ENCODE measurements at places on chromosomes 1 and 21.
A peak's percentile ranks its signal among the peaks of the same experiment; 100 is the strongest.

DNA sequence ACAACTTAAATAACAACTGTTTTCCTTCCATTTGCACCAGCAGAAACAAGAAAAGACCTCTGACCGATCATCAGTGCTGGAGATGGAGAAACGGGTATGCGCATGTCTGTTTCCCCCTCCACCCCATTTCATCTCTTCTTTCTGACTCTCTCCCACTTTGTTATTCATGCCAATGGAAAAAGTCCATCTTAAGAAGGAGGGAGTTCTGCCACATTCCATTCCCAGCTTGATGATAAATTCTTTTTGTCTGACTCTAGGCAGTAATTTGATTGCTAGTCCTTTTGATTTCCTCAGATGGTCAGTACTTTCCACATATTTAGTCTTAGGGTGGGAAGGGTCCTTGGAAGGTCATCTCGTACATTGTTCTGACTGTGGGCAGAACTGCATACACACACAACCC, 142.5 kb downstream of the SYT2 start:
- no peak for DNase-seq

DNA sequence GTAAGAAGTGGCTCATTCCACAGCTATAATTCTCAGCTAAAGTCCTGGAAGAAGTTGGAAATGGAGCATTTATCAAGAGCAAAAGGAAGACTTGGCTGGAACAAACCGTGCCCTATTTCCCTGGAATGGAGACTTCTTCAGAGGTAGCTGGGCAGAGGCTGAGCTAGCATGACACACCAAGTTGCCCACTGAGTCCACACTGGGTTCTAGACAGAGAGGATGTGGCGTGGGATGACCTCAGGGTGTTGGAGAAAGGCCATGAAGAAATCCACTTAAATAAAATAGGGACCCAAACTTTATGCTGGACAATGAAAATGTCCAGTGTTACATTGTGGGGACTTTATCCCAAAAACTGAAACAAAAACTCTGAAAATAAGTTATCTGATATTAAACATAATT, 116.2 kb downstream of the KCNJ6 start:
- no peak for DNase-seq

- no peak for DNase-seq
These were observed 22.1 kb upstream of the EFNA1 start for GRCh38 chr1:155105604-155106011.

GRCh38 chr1:212430955-212431394, 1.7 kb upstream of the NENF start:
- DNase-seq, result no peak

DNA sequence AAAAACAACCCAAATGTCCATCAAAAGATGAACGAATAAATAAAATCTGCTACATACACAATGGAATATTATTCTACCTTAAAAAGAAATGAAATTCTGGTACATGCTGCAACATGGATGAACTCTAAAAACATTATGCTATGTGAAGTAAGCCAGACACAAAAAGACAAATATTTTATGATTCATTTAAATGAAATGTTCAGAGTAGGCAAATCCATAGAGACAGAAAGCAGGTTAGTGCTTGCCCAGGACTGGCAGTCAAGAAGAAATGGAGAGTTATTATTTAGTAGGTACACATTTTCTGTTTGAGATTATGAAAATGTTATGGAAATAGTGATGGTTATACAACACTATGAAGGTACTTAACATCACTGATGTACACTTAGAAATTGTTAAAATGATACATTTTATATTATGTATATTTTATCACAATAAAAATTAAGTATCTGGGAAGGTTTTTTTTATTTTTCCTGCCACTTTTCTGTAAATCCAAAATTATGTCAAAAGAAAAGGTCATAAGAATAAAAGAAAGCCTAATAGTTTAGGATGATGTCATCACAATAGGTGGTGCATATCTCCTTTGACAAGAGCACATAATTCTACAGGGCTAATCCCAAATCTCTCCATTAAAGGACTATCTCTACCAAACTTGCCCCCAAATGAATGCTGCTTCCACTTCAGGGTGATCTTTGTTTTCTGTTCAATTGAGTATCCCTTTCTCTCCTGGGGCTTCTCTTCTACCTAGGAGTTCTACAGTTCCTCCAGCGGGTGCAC, 40.2 kb upstream of the FCER1A start:
- no peak for DNase-seq

DNA sequence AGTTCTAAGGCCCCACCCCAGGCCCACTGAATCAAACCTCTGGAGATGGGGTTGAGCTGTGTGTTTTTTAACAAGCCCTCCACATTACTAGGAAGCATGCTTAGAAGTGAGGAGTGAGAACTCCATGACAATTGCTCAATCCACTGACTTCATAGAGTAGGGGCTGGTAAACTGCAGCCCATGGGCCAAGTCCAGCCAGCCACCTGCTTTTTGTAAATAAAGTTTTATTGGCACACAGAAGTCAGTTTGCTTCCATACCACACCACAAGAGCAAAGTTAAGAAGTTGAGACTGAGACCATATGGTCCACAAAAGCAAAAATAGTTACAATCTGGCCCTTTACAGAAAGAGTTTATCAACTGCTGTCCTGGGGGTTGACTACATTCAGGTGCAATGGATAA, 309.2 kb downstream of the SETD4 start:
- DNase-seq, result no peak

DNA sequence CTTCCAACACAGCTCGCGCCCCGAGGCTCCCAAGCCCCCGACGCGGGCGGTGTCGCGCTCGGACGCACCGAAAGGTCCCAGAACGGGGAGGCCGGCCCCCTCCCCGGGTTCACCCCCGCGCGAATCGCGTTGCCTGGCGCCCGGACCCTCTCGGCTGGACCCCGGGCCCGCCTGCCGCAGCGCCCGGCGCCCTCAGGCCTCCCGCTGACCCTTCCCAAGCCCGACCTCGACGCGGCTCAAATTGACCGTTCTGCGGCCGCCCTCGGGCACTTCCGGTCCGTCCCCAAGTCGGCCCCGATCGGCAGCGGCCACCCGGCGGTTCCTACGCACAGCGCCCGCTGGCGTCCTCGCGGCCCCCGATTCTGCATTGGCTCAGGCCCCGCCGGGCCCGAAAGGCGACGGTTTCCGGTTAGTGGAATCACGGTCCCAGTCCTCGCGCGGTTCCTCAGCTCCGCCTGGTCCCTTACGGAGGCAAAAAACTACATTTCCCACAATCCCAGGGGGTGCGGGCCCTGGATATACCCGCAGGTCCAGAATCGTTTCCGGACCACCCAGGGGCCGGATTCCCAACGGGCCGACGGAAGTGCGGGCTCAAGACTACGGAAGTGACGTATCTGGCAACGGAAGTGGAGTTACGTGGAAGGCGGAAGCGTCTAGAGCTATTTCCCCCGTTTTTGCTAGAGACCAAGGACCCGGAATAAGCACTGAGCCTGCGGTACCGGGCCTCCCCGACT, at the start of gene AURKAIP1:
TSS of gene AURKAIP1 (minus strand) at position 279 of the 734 bp plus-strand sequence. CDS start 451 bp downstream, outside the sequence.
- peak; percentile 99 for DNase-seq

DNA sequence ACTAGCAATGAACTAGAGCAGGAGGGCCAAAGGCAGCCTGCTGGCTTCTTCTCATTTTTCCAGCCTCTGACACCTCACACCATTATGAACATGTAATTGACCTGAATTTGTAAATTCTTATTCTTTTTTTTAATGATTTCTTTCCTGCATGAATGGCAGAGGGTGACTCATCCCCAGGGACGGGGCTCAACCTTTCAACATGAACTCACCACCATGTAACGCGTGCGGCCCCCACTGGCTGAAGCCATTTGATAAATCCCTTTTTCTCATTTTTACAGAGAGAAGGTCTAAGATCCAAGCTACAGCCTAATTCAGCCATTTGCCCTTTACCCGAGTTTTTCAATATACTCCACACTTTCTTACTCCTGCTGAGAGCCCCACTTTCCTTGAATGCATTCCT, 9.3 kb upstream of the ETS2 start:
- DNase-seq, result no peak

- no peak for DNase-seq
These were observed 1.0 kb downstream of the CCDC181 start for GRCh38 chr1:169426174-169426705.

- DNase-seq, result peak; percentile 36
These were observed 39.9 kb downstream of the F5 start for GRCh38 chr1:169546087-169546995.

- DNase-seq, result no peak
These were observed 7.9 kb downstream of the AKT3 start for GRCh38 chr1:243842161-243842560.

DNA sequence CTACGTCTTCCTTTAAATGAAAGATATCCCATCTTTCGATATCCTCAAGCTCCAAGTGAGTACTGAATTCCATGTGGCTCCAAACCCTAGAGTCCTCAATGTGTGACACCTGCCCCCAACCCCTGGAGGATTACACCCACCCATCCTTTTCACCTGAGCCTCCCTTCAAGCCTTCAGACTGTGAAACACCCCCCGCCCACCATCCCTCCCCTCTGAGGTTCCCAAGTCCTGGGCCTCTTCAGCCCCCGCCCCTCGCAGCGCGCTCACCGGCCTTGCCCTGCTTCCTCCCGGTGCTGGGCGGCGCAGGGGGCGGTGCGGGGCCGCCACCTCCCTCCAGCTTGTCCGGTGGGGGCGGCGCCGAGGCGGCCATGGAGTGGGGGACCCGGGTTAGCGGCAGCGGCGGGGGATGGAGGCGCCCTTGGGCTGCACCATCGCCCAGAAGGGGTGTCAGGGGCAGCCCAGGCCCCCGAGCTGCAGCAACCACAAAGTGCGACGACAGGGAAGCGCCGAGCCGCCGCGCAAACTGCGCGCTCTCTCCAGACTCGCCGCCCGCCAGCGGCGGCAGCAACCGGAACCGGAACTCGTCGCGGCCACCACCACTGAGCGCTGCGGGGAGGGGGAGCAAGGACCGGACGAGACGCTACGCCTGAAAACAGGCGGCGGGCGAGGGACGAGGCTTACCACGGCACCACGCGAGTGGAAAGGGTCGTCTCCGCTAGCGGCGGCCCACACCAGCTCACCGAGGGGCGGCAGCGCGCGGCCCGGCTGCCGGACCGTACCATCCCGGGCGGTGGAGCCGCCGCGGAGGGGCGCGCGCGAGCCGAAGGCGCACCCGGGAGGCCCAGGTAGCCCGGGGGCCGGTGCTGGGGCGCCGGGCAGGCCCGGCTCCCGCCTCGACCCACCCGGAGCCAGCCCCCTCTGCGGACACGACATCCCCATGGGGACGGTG, at the start of gene PYGO2:
TSS of gene PYGO2 (minus strand) at position 576 of the 949 bp plus-strand sequence. CDS start at position 370, 206 bp downstream.
- DNase-seq, result peak; percentile 89

- DNase-seq, result no peak
These were observed 45.9 kb downstream of the KLHDC7A start for GRCh38 chr1:18526436-18527275.

- DNase-seq, result peak; percentile 93
These were observed 996 bp upstream of the TMEM51 start for GRCh38 chr1:15152318-15153183.

DNA sequence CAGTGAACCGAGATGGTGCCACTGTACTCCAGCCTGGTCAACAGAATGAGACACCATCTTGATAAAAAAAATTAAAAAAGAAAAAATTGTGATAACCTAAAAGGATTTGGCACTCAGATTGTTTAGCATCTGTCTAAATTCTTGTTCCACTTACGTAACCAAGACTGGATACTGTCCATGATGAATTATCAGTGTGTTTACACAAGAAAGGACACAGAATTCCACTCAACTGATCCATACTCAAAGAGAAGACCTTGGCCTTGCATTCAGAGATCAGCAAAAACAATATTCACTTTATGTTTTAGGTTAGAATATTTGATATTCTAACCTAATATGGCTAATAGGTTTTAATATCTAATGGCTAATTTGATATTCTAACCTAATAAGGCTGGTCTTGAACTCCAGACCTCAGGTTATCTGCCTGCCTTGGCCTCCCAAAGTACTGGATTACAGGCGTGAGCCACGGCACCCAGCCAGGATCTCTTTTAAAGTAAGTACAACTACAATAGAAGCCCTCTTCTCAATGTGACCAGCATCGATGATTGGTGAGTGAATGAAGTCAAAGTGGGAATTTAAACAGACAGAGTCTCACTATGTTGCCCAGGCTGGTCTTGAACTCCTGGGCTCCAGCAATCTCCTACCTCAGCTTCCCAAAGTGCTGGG, 43.1 kb upstream of the COX20 start:
- DNase-seq, result no peak

GRCh38 chr1:33726274-33726804, 137.5 kb upstream of the HMGB4 start:
- DNase-seq, result no peak

DNA sequence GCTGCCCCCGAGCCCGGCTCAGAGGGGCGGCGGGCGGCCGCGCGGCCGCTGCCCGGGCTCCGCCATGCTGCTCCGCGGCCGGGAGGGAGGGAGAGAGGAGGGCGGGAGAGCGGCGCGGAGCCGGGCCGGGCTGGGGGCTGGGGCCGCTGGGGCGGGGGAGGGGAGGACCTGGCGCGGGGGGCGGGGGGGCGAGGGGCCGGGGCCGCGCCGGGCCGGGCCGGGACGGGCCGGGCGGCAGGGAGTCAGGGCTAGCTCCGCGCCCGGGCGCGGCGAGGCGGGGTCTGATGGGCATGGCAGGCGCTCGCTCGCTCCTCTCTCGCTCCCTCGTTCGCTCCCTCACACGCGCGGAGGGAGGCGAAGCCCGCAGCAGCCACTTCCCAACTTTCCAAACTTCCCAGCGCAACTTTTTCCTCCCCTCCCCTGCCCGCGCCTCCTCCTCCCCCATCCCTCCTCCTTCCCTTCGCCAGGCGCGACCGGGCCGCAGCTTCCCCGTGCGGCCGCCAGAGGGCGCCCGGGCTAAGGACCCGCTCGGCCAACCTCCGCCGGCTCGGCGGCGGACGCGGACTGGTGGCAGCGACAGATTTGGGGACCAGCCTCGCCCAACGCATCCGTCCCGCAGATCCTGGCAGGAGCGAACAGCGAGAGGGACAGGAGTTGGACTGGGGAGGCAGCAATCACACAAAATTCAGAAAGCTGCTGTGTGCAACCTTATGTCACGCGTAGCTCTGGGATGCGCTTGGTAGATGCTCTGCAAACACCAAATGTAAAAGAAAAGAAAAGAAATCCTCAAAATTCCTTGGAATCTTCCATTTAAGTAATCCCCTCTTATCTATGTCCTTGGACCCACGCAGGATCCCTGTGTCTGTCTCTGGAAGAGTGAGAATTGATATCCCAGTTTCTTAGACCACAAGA, at the start of gene TRABD2B:
TSS of gene TRABD2B (minus strand) at position 97 of the 912 bp plus-strand sequence.
- DNase-seq, result peak; percentile 90

DNA sequence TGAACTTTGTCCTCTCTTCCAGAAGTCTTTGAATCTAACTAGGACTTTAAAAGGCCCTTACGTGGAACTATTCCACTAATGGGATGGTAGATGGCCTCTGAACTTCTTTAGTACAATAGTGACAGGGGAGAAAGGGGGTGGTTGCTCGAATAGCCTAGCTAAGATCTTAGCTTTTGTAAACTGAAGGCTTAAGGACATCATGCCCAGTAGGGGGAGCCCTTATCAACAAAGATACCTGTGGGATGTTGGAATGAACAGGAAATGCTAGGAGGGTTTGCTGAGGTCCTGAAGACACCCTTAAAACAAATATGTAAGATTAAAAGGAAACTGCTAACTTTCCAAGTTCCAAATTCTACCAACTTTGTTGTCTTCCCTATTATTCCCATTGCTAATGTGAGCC, 33.2 kb downstream of the NHLH2 start:
- peak; percentile 32 for DNase-seq

All from femur (tissue), 1 donor.